NCI-H1105 (cell line): ENCODE measurements at places on chromosomes 4 and X.
A peak's percentile ranks its signal among the peaks of the same experiment; 100 is the strongest.

- DNase-seq: no peak
Measured at GRCh38 chrX:139766545-139766983, 58.6 kb upstream of the MCF2 start.

- no peak for DNase-seq
Measured at GRCh38 chr4:4871573-4872313, 12.3 kb downstream of the MSX1 start.

GRCh38 chr4:98385831-98386230, 124.6 kb downstream of the RAP1GDS1 start:
- no peak for DNase-seq

- peak; percentile 4 for DNase-seq
Measured at GRCh38 chr4:123452616-123453015, 56.0 kb downstream of the SPRY1 start.

- no peak for DNase-seq
Measured at GRCh38 chrX:136766785-136767103, 14.0 kb downstream of the ARHGEF6 start.

- DNase-seq: no peak
Measured at GRCh38 chr4:74628852-74629620, 165.3 kb downstream of the BTC start.
